ENCODE measurements at places on chromosomes 13 and 19.

GRCh38 chr13:40345654-40346372, 320.6 kb downstream of the FOXO1 start:
- no peak for DNase-seq

GRCh38 chr19:45468803-45469131, 971 bp downstream of the FOSB start:
- no peak for DNase-seq

DNA sequence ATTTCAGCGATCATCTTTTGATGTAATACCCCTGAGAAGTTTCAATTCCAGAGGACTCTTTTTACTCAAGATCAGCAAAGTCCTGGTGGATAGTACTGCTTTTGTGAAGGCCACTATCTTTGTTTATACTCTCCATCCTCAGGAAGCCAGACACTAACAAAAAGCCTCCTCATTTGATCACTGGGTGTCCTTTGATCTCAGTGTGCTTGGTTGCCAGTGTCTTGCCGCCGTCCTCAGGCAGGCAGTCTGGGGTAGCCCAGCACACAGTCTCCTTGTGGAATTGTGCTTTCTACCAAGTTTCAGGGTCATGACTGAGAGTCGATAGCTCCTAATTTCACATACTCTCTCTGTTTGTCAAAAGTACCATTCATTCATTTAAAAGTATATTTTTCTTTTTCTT, 762.2 kb downstream of the EFNB2 start:
- no peak for DNase-seq

- DNase-seq, result no peak
Measured at GRCh38 chr13:109764470-109765291, 21.7 kb downstream of the IRS2 start.

Measured in activated T-cell treated with anti-CD3 and anti-CD28 coated beads for 4 hours (primary cell).